ENCODE measurements at places on chromosomes 6 and 20.

- DNase-seq, result no peak
Observed at GRCh38 chr20:36677422-36677771, 31.4 kb upstream of the SLA2 start.

GRCh38 chr6:134328138-134328537 is 10.2 kb upstream of the SGK1 start:
- DNase-seq, result no peak

- no peak for DNase-seq
Observed at GRCh38 chr6:143522039-143522600, 10.6 kb upstream of the FUCA2 start.

DNA sequence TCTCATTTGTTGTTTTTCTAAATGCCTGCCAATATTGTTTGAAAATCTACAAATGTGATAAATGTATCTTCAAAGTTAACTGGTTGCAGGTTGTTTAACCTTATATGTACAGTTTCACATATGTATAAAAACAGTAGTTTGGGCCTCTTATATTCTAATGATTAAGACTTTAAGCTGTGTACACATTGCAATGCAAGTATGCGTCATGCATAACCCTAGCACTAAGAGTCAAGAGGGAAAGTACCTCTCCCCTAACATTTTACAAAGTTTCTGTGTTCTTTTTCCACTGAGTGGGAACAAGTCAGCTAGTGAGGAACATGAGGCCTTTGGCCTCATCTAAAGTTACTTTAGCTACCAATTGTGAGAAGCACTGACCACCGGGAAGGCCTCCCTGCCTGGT is 25.7 kb upstream of the MICB start:
- no peak for DNase-seq

GRCh38 chr6:45082091-45082490 is 246.0 kb upstream of the RUNX2 start:
- no peak for DNase-seq

- DNase-seq, result peak; percentile 81
Observed at GRCh38 chr6:13445005-13445743, 42.2 kb downstream of the GFOD1 start.

DNA sequence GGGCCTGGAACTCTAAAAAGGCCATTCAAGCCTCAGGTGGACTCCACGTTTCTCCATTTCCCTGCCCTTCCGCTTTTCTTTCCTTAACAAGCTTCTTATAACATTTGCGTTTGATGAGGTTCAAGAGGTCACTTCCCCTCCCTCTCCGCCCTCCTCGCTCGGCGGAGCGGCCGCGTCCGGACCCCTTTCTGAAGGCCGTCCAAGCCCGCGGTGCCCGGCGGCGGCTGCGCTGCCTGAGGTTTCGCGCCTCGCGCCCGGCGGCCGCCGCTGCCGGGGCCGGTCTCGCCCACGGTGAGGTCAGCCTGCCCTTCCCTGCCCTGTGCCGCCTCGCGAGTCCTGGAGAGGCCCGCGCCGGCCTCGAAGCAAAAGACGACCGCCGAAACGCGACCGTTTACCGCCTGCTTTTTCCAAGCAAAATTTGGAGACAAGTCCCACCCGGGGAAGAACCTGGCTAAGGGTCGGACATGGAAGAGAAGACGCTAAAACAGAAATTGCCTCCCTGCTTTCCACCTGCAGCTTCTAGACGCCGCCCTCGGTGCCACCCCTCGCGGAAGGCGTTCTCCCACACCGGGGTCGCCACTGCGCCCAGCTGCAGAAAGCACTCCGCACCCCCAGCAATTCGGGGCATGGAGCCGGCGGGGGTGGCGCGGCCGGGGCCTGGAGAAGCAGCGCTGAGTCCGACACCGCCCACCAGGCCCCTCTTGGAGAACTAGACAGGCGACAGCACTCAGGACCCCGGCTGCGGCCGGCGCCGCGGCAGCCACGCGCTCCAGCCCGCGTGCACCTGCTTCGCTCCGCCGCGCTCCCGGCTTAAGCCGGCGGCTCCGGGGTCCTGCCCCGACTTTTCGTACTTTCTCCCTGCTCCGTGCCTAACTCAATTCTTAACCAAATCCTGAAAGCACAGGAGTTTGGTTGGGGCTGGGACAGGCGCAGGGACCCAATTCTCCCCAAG is 11.0 kb upstream of the FOXF2 start:
- peak; percentile 70 for DNase-seq

DNA sequence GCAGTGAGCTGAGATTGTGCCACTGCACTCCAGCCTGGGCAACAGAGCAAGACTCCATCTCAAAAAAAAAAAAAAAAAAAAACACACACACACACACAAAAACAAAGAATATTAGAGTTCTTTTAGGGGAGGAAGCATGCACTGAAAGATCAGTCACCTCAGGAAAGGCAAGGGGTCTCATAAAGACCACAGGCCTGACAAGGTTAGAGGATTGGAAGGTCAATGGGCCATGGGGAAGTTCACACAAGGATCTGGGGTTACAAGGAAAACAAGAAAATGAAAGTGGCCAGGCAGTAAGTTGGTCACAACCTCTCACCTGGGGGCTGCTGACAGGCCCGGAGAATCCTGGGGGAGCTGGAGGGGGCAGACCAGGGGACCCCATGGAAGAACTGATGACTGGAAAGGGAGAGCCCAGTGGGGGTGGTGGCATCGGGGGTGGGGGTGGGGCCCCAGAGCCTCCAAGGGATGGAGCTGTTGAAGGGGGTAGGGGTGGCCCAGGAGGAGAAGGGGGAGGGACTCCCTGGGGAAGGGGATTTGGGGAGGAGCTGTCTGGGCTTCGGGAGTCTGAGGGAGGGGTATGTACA is 1.5 kb downstream of the RXRB start:
- no peak for DNase-seq

DNA sequence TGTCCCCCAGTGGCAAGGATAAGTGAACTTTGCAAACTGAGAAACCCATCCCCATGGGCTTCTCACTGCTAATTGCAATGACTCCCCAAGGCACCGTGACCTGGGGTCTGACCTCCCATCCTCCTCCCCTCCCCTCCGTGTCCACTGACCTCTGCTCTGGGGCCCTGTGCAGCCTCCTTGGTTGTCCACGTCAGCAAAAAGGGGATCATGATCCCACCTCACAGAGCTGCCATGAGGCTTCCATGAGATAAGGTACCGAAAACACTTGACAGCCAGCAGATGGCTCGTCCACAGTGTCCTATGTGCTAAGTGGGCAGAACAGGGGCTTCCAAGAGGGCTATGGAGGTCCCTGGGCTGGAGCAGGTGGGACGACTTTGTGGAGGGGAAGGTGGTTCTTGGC is 104.5 kb downstream of the GRM4 start:
- no peak for DNase-seq

DNA sequence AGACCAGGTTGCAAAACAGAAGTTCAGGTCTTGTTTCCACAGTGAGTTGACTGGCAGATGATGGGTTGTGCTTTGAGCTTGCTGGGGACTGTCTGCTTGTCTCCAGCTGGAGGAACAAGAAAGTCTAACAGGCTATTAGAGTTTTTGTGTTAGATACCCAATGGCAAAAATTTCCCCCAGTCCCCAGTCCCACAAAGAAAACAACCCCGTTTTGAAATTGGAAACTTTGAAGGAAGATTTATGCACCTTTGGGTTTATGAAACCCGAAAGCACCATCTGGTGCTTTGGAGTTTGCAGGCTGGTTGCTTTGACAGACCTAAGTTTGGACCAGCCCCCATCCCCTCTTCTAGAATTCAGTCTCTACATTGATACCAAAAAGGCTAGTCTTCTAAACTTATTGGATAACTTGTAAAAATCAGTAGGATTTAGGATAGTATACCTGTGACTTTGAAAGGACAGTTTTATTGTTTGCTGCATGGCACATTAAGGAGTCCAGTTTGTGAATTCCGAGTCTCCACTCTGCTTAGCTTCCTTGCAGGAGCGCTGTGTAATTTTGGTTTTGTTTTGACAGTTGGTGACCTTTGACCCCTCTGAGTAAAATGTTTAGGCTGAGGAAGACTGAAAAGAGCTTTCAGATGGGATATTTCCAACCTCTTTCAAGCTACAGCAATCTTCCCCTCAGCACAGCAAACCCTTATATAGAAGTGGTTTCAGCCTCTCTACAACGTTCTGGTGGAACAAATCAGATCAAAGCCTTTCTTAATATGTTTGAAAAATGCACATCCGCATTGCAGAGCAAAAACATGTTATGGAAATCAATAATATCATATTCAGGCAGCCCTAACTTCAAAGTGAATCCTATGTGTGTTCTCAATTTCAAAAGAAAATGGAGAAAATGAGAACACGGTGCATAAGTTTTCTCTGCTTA is 25.5 kb upstream of the PRL start:
- no peak for DNase-seq

- DNase-seq, result no peak
Observed at GRCh38 chr20:57772349-57772964, 62.6 kb upstream of the PMEPA1 start.

DNA sequence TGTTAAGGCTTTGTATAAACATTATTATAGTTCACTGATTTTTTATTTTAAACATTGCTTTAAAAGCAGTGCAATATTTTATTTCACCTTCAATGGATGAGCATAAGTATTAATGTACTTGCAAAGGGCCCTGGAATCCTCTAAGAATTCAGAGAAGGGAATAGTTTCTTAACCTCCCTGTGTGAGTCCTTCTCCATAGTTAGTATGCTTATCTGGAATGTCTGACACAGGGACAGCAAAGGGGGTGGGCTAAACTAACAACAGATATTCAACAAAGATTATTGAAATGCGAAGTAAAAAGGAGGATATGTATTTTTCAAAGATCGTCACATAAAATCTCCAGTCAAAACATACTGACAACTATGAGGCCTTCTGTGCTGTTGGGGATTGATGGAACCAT is 300.4 kb downstream of the CENPW start:
- DNase-seq, result no peak

DNA sequence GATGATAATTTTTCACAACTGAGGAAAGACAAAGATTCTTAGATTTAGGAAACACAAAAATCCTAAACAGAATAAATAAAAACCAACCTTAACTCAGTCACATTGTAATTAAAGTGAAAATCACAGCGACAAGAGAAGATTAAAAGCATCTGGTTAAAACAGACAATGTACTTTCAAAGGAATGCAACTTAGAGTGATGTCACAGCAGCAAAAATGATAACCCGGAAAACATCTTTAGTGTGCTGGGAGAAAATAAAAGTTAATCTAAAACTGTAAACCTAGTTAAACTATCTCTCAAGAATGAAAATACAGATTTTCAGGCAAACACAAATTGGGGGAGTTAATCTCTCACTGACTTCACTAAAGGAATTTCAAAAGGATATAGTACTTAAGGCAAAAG is 76.8 kb upstream of the OGFRL1 start:
- DNase-seq, result no peak

DNA sequence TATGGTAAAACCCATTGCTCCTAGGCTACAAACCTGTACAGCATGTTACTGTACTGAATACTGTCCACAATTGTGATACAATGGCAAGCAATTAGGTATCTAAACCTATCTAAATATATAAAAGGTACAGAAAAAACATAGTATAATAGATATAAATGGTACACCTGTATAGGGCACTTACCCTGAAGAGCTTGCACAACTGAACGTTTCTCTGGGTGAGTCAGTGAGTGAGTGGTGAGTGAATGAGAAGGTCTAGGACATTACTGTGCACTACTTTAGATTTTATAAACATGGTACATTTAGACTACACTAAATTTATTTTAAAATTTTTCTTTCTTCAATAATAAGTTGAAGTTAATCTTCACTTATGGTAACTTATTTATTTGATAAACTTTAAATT is 119.9 kb upstream of the CEP85L start:
- no peak for DNase-seq

- DNase-seq, result no peak
Observed at GRCh38 chr6:53858196-53858595, 63.4 kb downstream of the LRRC1 start.

DNA sequence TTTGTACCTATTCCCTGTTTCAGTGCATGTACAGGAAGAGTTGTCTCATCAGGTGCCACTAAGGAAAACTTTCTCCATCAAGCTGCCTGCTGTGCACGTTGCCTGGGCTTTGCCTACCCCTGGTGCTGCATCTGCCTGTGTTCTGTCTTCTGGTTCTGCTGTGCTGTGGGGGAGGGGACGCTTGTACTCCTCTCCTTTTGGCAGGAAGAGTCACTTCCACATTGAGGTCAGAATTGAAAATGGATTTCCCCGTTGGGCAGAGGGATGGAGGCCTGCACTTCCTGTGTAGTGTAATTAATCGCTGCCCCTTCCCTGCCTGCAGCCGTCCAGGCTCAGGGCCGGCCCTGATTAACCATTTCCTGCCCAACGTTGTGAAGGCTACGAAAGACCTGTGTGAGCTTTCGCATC is 153.3 kb downstream of the SCML4 start:
- DNase-seq, result no peak

DNA sequence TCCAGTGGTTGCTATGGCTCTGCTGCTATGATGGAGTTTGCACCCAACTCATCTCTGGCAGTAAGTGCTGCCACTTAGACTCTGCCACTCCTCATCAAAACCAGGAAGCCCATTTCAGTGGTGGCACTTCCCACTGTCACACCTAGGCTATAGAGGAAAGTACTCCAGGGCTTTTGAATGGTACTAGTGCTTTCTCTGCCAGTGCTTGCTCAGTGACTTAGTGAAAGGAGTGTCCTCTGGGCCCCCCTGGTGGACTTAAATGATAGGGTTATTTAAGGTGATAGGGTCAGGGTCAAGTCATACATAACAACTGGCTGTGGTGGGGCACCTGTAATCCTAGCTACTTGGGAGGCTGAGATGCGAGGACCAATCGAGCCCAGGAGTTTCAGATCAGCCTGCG is 22.8 kb downstream of the FITM2 start:
- no peak for DNase-seq

DNA sequence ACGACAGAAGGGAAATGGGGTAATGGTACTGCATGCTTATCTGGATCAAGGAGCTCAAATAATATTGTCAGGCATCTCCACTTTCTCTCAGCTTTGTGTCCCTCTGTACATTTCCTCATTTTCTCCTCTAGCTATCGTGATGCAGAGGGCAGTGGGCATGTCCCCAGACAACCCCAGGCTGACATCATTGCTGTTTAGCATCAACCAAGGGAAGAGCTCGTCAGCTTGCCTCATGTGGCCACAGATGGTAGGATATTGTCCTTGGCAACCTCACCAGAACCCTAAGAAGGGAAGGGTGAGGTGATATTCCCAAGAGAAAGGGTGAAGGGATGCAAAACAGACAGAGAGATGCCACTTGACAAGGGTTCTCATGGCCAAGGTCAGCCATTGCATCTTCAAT is 58.3 kb downstream of the MAFB start:
- peak; percentile 4 for DNase-seq

Measured in D341Med (cell line).